ENCODE measurements at places on chromosomes 12 and 14.

GRCh38 chr14:73209953-73210352 is 27.4 kb upstream of the PAPLN start:
- no peak for DNase-seq

DNA sequence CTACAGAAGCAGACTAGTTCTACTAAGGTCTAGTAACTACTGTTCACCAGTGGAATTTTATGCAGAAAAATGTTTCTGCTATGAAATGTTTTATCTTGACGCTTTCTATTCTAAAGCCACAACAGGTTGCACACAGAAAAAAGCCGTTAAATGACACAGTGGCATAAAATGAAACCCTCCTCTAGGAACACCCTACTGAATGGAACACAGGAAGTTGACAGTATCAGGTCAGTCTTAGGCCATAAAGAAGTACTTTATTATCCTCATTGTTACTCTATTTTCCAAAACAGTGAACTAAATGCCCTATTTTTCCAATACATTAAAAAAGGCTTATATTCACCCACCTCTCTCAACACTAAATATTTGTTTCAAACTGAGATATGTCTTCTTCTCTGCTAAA is 21.9 kb downstream of the EPS8 start:
- DNase-seq, result no peak

DNA sequence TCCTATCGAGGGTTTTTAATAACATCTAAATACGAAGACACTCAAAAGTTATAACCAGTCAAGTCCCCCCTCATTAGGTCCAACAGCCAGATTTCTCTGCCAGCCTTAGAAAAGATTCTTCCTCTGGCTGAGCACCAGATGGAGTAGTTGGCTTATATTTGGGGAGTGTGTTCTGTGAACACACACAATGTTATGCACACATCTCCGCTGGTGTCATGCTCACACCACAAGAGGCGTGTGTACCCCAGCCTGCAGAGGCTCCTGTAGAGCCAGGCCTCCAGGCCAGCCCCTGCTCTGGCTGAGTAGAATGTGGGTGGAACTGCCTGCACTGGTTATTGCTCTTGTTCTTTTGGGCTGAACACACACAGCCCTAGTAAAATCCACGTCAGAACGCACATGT is 64.0 kb downstream of the PIWIL1 start:
- no peak for DNase-seq

DNA sequence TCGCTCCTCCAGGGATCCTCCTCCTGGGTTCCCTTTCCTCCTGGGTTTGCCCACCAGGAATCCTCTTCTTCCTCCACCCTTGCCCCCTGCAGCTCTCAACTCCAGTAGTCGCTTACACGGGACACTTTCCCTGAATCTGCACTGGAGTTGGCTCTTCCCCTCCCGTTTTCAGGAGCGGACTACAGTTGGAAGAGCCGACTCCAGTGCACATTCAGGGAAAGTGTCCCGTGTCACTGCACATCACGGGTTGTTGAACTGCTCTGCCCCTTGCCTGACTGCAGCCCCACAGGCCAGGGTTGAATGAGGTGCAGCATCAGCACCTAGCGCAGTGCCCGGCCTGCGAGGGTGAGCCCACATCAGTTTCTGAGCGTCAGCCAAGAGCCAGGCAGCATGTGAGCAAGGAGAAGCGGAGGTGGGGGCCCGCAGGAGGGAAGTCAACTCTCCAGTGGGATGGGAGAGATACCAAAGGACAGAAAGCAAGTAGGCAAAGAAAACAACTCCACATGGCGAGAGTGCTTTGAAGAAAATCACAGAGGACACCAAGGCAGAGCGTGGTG is 13.1 kb downstream of the RAPGEF3 start:
- no peak for DNase-seq

DNA sequence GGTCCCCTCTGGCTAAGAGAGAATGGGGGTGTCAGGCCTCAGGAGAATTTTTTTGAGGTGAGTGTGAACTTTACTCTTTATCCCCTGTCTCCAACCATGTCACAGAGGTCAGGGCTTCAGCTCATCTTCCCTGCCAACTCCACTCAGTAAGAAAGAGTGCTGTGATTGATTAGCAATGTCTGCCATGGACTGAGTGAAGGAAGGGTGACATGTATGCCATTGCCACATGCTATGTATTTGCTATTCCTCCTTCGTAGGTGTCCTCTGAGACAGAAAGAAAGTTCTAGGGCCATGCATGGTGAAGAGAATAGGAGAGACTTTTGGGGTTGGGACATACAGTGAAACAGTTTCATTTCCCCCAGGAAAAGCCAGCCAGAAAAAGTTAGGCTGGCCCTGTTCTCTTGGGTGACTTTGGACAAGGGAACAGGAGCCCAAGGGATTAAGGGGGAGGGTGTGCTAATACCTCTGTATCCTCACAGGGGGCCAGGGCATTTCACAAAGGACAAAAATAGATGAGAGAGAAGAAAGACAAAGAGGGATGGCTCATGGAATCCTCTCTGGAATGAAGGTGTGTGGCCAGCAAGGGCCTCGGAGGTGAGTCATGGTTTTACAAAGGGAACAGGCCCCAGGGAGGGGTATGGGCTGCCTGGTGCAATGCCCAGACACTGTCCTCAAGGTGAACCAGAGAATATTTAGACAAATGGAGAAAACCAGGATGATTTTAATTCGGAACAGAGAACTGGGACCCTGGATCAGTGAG is 13.9 kb upstream of the MYL2 start:
- DNase-seq, result peak; percentile 89

- peak; percentile 74 for DNase-seq
These were observed 126.9 kb downstream of the DUSP6 start for GRCh38 chr12:89225401-89225800.

- no peak for DNase-seq
These were observed 5.9 kb upstream of the FBLN5 start for GRCh38 chr14:91953170-91953985.

DNA sequence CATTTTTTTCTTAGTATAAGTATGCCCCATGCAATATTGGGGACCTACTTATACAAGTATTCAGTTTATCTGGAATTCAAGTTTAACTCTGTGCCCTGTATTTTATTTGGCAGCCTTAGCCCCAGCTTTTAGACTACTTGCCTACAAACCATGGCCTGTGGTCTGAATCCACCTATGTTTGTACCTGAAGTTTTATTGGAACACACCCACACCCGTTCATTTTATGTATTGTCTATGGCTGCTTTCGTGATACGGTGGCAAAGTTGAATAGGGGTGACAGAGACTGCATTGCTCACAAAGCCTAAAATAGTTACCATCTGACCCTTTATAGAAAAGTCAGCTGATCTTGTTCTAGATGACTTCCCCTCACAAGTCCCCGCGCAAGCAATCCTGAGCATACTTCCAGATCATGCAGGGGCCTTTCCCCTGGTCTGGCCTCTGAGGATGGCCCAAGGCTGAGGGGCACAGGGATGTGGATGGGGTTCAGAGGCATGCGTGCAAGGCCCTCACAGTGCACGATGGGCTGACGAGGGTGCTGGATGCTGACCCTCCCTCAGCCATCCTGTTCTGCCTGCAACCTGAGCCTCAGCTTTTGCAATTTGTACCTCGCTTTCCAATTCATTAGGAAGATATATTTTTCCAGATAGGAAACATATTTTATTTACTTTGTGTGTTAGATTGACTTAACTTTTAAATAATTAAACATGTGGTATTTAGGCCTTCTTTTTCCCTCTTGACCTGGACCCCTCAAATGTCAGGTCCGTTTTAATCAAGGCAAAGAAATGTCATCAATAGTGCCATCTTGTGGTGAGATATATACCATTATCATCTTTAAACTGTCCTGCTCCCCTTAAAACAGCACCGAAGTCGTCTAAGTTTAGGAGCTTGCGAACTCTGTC is 527.3 kb upstream of the CCDC196 start:
- DNase-seq, result no peak

GRCh38 chr12:20421421-20421820 is 53.1 kb downstream of the PDE3A start:
- no peak for DNase-seq

- DNase-seq, result no peak
These were observed 9.9 kb downstream of the PITPNM2 start for GRCh38 chr12:123140676-123141614.

DNA sequence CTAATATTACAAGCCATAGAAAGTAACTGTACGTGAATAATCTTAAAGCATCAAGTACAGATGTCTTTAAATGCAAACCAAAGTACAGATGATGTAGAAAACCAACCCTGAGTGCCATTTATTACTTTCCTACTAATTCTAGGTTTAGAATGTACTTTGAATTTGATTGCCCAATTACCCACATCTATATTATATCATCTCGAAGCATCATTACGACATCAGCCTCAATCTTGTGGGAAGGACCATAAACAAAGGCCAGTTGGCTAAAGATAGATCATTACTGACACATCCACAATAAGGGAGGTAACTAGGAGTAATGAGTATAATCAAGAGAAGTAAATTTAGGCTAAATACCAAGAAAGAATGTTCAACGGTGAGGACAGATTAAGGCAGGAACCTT is 478.9 kb downstream of the BCAT1 start:
- DNase-seq, result no peak

DNA sequence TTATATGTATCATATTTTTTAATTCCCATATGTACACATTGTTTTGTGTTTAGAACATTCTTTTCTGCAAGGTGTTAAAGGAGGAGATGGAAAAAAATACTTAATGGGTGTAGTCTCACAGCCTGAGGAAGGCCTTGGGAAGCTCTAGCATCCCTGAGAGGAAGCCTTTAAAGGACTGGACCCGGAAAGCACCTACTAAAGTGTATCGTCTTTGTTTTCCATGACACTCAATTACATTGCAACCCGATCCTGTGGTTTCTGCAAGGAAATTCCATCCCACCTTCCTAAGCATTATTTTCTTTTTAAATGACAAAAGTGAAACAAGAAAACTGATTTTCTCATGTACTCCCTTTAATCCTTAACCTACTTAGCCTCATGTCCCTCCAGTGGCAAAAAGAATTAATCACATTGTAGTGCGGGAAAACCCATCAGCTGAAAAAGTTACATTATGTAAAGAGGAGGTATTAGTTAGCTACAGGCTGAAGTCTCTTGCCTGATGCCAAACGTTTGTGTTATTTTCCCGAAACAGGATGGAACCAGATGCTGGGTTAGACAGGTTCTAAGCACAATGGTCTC is 147.8 kb upstream of the CPSF6 start:
- no peak for DNase-seq

DNA sequence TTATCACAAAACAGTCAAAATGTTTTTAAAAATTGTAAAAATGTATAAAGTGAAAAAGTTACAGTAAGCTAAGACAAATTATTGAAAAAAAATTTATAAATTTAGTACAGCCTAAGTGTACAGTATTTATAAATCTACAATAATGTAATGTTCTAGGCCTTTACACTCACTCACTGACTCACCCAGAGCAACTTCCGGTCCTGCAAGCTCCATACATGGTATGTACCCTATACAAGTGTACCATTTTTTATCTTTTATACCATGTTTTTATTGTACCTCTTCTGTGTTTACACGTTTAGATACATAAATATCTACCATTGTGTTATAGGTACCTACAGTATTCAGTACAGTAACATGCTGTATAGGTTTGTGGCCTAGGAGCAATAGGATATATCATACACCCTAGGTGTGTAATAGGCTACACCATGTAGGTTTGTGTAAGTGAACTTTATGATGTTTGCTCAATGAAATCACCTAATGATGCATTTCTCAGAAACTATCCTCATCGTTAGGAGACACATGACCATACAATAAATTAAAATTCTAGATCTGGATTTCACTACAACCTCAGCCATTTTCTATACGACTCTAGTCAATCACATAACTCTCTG is 66.8 kb downstream of the TXNDC16 start:
- no peak for DNase-seq

GRCh38 chr12:1314523-1314922 is 279.9 kb downstream of the FBXL14 start:
- no peak for DNase-seq

Data from RWPE2 (cell line).